ENCODE measurements at places on chromosomes 5 and 9. TPM values are rescaled to one million over a fixed set of nuclear protein-coding genes. Genes with fewer than 3 reads are reported as not detected.

DNA sequence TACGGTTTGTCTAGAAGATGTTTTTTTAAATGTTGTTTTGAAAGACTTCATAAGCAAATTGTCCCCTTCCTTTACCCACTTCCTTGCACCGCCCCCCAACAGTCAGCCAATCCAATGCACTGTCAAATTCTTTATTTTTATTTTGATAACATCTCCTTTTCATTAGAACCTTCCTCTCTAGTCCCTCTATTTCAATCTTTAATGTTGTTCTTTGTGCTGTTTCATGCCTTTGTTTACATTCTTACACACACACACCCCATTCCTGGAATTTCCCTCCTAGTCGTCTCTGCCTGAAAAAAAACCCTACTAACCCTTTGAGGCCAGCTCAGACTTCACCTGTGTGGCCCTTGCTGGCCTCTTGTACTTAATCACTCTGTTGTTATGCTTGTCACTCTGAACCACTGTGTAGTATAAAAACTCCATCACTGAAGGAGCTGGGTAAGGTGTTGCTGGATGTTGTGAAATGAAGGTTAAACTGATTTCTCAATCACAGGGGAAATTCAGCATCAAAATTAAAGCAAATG, 133.4 kb downstream of the UGCG start:
- peak; percentile 80 for DNase-seq

DNA sequence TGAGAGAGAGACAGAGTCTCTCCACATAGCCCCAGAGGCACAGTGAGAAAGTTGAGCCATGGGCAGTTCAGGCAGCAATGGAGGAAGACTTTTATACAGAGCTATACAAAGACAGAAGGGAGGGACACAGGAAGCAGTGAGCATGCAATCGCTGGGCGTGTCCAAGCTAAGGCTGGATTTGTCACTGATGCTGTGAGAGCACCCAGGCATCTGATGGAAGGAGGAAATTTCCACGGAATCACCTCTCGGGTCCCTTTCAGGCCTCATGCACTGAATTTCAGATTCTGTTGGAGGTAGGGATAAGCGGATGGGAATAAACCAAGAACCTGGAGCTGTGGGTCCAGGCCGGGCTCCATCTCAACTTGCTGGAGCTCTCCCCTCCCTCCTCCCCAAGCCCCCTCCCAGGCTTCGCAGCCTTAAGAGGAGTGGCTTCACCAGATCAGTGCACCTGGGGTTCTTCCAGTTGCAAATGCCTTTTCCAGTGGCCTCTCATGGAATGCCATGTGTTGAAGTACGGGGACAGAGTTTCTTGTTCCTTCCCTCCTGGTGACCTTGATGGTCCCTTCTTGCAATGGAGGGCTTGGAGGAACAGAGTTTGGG, 114.8 kb upstream of the ALDH1B1 start:
- DNase-seq, result no peak

DNA sequence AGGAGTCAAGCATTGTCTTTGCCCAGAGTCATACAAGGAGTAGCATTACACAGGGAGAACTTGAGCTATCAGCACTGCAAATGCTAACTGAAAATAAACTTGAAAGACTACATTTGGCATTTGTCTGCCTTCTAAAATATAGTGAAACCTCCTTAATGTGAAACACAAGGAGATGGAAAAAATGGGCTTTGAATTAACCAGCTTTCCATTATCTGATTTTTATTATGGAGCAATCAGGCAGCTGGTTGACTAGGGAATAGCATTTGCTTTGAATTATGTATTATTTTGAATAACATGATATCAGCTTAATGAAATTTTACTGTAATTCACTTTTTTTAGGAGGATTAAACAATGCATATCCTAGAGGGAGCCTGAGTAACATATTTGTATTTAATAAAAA, 130.8 kb downstream of the GDNF start:
- DNase-seq, result no peak

- no peak for DNase-seq
Measured at GRCh38 chr5:83401122-83401731, 70.3 kb upstream of the VCAN start.

GRCh38 chr9:114070188-114071103, 7.7 kb downstream of the AMBP start:
- DNase-seq, result no peak

DNA sequence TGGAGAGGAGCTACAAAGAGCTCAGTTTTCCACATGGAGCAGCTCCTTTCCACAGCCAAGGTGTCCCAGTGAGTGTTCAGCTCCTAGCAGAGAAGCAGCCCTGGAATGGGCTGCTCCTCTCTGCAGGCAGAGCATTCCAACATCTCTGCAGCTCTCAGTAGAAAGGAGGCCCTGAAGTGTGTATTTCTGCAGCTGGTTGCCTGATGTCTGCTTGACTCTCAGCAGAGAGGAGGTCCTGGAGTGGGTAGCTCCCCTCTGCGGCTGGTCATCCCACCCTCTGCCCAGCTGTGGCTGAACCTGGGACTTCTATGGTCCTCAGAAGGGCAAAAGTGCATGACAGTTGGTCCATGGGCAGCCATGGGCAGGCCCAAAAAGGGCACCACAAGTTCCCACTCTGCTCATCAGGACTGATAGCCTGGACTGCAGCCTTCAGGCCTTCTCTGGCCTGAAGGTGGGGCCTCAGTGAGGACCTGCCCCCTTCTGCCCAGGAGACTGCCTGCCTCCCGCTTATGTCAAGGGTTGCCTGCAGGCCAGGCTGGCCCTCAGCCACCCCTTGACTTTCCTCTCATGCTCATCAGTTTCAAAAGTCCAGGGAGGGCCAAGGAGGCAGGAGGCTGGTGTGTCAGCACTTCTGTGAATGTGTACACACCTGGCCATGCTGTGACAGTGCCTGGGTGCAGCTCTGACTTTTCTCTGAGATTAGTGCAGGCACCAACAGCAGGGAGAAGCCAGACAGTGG, 605.9 kb upstream of the FAM174A start:
- no peak for DNase-seq

DNA sequence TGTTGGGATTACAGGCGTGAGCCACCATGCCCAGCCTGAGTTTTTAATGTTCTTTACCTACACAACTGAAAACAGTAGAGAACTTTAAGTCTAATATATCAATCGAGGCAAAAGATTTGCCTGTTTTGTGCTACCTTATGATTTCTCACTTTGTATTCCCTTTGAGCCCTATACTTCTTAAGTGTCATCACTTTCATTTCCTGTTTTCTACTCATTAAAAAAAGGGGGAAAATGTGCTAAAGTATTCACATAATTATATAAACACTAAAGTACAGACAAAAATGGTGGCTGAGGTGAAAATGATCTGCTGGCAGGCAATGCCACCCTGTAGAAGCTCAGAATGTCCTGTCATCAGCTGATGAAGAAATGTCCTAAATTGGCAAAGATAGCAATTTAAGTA, 23.6 kb downstream of the ATG10 start:
- DNase-seq, result no peak

- no peak for DNase-seq
Measured at GRCh38 chr5:134406390-134406789, 5.3 kb downstream of the CDKN2AIPNL start.

GRCh38 chr5:59768152-59769040, 125.1 kb downstream of the PDE4D start:
- peak; percentile 94 for DNase-seq

DNA sequence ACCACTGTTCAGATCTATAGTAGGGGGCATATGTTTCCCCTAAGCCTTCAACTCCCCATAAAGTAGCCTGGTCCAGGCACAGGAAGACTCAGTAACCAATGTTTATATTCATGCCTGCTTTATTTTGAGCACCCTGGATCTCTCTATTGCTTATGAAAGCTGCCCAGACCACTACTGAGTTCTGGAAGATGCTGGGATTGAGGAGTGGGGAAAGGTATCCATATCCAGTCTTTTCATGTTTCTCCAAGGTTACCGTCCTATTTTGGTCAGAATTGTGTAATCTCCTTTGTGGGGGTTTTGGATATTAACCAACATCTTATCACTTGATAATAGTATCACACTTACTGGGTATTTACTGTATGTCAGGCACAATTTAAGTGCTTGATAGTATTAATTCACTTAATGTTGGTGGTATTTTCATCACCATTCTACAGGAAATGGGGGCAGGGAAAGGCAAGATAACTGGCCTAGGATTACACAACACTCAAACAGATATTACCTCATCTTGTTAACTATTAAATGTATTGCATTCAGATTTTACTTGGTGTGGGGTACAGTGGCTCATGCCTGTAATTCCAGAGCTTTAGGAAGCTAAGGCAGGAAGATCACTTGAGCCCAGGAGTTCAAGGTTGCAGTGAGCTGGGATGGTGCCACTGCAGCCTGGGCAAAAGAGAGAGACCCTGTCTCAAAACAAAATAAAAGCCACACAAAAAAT, 36.3 kb downstream of the RUSC2 start:
- DNase-seq, result peak; percentile 41

DNA sequence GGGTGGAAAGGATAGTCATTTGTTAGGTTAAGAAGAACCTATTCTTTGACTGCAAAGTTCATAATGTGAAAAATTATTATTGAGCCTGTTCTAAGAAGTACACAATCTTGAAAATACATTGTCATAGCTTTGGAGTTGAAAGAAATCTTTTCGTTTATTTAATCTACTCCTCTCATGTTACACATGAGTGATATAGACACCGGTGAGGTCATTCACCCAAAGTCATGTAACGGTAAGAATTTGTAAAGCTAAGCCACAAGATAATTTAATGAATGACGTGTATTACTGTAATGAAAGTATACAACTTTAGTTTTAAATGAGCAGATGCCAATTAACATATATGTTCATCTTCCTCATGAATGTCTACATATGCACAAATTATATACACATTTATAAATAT, 284.1 kb upstream of the PDE4D start:
- no peak for DNase-seq

DNA sequence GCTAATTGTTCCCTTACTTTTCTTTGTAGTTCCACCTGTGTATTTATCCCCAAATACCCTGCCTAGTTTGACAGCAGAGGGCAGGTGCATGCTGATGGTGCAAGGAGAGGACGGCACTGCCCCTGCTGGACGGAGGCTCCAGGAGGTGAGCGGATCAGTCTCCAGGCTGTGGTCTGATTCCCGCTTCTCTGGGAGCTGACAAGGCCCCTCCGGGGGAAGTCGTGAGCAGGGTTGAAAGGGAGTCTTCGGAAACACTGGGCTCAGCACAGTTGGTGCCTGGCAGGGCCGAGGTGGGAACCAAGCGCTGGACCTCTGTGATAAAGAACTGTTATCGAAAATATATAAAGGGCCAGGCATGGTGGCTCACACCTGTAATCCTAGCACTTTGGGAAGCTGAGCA, 52.9 kb downstream of the RASGEF1C start:
- no peak for DNase-seq

- no peak for DNase-seq
Measured at GRCh38 chr5:138139781-138140090, 508 bp upstream of the NME5 start.

GRCh38 chr5:24703934-24704333, 59.2 kb upstream of the CDH10 start:
- DNase-seq, result no peak

GRCh38 chr9:76271755-76272154, 122.5 kb downstream of the RFK start:
- DNase-seq, result no peak

- peak; percentile 94 for DNase-seq
Measured at GRCh38 chr5:150599917-150600511, 40.4 kb upstream of the SYNPO start.

GRCh38 chr5:159444441-159445082, 114.3 kb upstream of the IL12B start:
- DNase-seq, result peak; percentile 78

DNA sequence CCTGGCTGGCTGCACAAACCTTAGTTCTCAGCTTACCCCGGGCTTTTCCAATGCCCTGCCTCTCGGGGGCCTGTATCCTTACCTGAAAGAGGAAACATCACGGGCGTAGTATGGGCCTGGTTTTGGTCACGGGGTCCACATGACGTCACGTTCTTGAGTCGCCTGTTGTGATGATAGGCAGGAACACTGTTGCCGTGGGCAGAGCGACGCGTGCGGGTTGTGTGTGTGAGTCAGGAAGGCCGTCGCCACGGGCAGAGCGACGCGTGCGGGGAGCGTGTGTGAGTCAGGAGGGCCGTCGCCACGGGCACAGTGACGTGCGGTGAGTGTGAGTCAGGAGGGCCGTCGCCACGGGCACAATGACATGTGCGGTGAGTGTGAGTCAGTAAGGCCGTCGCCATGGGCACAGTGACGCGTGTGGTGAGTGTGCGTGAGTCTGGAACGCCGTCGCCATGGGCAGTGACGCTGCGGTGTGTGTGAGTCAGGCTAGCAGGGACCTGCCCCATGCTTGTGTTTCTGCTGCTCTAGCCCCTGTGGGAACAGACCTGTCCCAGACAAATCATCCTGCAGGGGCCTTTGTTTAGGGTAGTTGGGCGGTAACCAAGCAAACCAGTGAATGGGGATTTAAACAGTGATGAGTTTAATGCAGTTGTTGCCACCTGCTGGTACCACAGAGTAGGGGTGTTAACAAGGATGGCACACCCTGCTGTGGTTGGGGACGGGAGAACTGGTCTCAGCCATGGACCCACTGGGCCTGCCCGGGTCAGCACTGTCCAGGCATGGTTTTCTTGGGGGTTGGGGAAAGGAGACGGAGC, 19.8 kb downstream of the TRIP13 start:
- DNase-seq, result peak; percentile 97

GRCh38 chr5:126108470-126108869, 314.7 kb upstream of the GRAMD2B start:
- peak; percentile 81 for DNase-seq

DNA sequence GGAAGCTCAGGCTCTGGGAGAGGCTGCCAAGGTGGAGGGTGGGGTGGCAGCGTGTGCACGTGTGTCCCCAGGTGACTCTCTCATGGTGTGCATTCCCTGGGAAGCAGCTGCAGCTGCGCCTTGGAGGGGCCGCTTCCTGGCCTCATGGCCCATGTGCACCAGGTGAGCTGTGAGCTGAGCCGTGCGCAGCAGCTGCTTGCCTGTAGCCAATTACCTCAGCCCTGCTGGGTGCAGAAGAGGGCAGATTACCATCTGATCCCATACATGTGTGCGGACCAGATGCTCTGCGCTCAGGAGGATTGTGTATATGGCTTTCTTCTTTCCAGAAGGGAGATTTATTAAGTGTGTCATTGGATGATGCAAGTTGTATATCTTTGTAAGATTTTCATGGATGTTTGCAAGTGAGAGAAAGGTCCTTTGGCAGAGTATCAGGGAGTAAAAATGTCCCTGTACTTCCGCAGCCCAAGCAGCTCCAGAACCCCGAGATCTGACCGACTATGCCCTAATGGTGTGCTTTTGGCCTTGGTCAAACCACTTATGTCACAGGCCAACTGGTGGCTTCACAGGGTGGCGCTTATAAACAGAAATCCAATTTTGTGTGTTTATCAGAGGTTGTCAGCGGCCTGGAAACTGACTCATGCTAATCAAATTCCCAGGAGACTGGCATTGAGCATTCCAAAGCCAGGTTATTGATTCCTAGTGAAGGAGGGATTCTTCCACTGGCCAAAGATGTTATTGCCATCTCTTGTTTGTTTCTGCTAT, 229.3 kb downstream of the GOLPH3 start:
- DNase-seq, result no peak

ADAMTSL1 gene
- total RNA-seq, result not detected

ITGA1 gene
- total RNA-seq, result 5.3 TPM

MTMR12 gene
- 24.4 TPM for total RNA-seq

LHX3 gene
- total RNA-seq, result 0.22 TPM

LRRC70 gene
- total RNA-seq, result 0.54 TPM

PCA3 gene
- total RNA-seq, result not detected

NLN gene
- 24.6 TPM for total RNA-seq

ANKRD34B gene
- total RNA-seq, result not detected

CNTFR gene
- not detected for total RNA-seq

ACOT12 gene
- not detected for total RNA-seq

GFRA3 gene
- not detected for total RNA-seq

RANBP17 gene
- 25.8 TPM for total RNA-seq

PDCD1LG2 gene
- 1.8 TPM for total RNA-seq

FAM169A gene
- total RNA-seq, result 13.5 TPM

MAMDC2 gene
- not detected for total RNA-seq

CSF2 gene
- not detected for total RNA-seq

CMBL gene
- 17.6 TPM for total RNA-seq

CHSY3 gene
- 0.82 TPM for total RNA-seq

RNF38 gene
- total RNA-seq, result 18.6 TPM

All from MCF 10A (cell line).